ENCODE measurements at places on chromosomes 7 and 10.

GRCh38 chr10:61112771-61113170, 168.8 kb upstream of the RHOBTB1 start:
- no peak for DNase-seq

- DNase-seq = no peak
Observed at GRCh38 chr7:145398758-145399157, 562.9 kb upstream of the TPK1 start.

DNA sequence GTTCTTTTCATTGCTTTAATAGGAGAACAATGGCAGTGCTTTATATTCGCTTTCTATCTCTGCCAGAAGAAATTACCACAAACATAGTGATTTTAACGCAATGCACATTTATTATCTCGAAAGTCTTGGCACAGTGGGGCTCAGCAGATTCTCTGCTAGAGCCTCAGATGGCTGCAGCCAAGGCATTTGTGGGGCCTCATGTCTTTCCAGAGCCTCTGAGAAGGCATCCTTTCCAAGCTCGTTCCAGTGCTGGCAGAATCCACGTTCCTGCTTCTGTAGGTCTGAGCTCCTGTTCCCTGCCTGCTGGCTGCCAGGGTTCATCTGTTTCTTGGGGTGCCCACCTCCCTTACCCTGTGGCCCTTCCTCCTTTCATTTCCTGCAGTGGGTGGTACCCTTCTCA, 60.2 kb downstream of the LRRC18 start:
- DNase-seq = no peak

DNA sequence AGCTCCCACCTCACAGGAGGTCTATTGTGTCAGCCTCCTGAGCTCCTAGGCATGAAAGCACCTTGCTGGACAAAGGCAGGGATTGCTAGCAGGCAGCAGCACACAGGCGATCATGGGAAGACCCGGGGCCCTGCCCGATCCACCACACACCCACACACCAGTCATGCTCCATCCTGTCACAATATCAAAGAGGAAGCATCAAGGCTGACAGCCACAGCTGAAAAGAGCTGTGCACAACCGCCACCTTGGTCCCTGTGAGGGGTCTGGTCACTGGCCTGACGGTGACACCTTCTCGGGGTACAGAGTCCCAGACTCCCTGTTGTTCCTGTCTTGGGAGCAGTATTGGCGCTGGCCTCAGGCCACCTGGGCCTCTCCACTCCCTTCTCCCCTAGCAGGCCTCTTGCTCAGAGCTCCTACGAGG, 89.7 kb upstream of the RET start:
- DNase-seq = no peak

- DNase-seq = no peak
Observed at GRCh38 chr7:66099551-66100407, 14.9 kb upstream of the CRCP start.

DNA sequence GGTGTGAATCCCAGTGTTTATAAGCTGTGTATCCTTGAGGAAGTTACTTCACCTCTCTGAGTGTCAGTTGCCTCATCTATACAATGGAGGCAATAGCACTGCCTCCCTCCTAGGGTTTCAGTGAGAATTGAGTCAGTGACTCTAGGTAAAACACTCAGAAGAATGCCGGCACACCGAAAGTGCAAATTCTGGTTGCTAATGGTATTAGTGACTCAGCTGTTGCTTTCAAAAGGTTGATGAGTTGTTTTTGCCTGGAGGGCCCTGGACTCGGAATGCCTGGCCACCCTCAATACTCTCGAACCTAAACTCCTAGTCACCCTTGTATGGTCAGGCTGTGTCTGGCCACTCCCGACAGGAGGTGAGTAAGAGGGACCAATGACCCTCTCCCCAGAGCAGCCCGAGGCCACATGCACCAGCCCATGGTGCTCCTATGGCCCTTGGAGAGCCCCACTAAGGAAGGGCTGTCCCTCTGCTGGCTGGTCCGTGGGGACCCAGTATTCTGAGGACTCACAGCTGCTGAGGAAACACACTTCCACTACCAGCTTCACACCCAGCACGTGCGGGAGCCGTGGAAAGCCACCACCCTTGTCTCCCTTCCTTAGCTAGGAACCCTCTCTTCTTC, 60.2 kb downstream of the CALML3 start:
- no peak for DNase-seq

GRCh38 chr7:71733107-71733870, 601.3 kb downstream of the GALNT17 start:
- DNase-seq = peak; percentile 2

DNA sequence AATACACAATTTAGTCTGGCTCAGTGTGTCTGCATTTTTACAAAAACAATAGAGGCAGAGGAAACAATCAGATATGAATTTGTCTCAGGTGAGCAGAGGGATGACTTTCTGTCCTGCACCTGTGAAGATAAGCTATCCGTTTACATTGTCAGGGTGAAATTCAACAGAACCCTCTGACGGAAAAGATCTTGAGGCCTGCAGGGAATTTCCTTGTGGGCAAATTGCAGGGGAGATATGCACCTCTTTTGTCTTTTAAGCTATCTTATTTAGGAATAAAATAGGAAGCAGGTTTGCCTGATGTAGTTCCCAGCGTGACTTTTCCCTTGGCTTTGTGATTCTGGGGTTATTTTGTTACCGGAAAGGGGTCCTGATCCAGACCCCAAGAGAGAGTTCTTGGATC, 325.1 kb downstream of the GALNT17 start:
- DNase-seq = no peak

DNA sequence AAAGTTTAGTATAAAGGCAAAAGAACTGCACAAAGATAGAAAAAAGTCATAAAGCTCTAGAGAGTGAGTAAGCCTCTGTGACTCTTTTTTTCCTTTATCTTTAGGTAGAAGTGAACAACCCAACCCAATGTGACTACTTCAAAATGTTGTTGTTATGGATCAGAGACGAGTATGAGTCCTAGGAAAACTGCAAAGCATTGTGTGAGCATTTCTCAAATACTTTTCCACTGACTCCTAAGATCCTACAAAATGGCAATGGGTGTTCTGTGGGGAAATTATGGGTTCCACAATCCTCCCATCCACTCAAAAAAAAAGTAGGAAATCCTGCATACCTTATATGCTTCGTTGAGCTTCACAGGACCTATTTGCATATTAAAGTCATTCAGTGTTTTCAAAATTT, 177.1 kb downstream of the DGKI start:
- DNase-seq = no peak

DNA sequence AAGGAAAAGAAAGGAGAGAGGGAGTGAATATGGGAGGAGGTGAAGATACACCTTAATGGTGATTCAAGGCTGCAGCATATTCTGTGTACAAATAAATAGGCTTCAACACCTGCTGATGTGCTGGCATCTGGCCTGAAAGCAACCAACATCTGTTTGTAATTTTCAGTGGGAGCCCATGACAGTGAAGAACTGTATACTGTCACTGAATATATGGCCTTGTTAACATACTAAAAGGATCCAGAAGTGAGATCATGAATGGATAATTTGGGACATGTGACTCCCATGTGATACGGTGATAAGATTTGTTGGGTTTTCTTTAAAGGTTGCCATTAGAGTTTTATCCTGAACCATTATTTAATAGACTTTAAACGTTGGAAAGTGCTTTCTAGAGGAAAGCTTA, 459.3 kb downstream of the CNTNAP2 start:
- DNase-seq = no peak

DNA sequence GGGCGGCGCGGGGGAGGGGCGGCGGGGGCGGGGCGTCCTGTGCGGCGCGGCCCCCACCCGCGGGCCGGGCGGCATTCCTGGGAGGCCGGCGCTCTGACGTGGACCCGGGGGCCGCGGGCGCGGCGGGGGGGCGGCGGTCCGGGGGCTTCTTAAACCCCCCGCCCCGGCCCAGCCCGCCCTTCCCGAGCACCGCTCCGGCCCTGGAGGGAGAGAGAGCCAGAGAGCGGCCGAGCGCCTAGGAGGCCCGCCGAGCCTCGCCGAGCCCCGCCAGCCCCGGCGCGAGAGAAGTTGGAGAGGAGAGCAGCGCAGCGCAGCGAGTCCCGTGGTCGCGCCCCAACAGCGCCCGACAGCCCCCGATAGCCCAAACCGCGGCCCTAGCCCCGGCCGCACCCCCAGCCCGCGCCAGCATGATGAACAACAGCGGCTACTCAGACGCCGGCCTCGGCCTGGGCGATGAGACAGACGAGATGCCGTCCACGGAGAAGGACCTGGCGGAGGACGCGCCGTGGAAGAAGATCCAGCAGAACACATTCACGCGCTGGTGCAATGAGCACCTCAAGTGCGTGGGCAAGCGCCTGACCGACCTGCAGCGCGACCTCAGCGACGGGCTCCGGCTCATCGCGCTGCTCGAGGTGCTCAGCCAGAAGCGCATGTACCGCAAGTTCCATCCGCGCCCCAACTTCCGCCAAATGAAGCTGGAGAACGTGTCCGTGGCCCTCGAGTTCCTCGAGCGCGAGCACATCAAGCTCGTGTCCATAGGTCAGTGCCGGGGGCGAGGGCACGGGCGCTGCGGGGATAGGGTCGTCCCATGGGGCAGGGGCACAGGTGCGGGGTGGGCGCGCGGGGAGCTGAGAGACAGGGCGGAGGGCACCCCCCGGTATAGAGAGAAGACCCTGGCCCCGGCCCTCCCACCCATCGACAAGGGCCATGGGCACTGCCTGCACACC, at the start of gene FLNC:
Gene FLNC (plus strand): TSS at position 176 of the 947 bp plus-strand sequence. CDS start 232 bp downstream, at position 408.
- no peak for DNase-seq

DNA sequence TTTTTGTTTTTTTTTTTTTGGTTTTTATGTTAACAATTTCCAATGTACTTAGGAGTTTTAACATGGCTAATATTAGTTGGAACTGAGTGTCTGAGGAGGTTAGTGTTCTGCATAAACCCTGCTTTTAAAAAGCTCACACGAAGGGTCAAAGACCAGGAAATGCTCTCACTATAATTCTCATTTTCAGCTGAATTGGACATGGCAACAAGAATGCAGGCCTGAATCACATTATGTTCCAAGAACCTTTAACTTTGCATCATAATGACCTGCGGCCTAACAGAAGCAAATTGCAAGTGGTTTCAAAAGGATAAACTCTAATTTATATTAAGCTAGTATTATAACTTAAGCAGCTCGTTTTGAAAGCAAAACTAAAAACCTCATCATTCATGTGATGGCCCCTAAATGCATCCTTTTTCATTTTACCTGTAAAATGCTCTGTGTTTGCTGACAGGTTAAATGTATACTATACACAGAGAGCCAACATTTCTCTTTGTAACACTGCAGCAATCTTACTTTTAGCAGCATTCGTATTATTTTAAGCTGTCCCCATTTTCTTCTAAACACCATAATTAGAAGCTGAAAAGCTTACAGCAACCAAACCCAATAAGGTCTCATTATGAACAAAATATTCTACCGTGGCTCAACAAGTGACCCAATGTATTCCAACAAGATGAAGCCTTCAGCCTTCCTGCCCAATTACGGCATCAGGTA, 242.8 kb upstream of the SP4 start:
- no peak for DNase-seq

- DNase-seq = no peak
Observed at GRCh38 chr7:49376817-49377375, 396.5 kb upstream of the VWC2 start.

DNA sequence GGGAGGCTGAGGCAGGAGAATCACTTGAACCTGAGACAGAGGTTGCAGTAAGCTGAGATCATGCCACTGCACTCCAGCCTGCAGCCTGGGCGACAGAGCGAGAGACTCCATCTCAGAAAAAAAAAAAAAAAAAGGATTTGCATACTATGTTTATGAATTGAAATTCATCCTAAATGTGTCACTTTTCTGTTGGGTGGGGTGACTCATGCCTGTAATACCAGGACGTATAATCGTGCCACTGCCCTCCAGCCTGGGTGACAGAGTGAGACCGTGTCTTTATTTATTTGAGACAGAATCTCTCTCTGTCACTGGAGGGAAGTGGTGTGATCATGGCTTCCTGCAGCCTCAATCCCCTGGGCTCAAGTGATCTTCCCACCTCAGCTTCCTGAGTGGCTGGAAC, 5.8 kb downstream of the ZNF212 start:
- no peak for DNase-seq

DNA sequence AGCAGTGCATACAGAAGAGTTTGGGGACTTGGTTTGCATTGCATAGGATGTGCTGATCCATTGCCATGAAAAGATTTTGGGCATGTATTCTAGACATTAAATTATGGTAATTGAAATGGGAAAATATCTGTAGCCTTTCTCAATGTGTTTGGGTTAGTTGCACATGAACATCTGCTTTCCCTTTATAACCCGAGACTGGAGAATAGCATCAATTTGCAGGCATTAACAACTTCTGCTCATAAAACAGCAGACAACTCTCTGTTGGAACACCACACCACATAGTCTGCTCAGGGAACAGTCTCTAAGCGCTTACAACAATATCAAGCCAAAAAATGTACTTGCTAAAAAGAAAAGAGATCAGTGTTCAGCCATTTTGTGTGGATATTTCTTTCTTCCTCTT, 1391.1 kb upstream of the LRRTM3 start:
- DNase-seq = no peak

GRCh38 chr7:152674860-152675758, 832 bp downstream of the XRCC2 start:
- no peak for DNase-seq

DNA sequence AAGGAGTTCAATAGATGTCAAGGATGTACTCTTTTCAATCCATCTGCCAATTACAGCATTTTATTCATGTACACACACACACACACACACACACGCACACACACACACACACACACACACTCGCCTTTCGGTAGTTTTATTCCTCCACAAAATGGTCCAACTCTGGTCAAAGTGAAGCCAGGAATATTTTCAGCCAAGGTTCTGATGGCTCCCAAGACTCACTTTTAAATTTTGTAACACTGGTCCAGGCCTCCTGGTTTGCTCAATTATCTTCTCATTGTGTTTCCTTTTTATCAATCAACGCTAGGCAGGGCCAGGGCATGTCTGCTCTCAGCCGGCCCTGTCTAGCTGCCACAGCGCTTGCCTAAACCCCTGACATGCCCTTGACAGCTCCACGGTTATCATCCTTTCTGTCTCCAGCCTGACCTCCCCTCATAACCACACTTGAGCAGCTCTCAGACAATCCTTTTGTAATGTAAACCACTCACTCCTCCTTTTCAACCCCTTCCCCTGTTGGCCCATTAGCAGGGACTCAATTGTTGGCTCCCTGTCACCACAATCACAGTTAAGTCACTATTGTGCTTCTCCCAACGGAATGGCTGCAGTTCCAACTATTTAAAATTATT, 115.1 kb downstream of the ICA1 start:
- DNase-seq = no peak

GRCh38 chr7:5528071-5528814, 104.6 kb upstream of the TNRC18 start:
- DNase-seq = no peak

GRCh38 chr10:29841724-29842649, 207.2 kb upstream of the SVIL start:
- DNase-seq = no peak

DNA sequence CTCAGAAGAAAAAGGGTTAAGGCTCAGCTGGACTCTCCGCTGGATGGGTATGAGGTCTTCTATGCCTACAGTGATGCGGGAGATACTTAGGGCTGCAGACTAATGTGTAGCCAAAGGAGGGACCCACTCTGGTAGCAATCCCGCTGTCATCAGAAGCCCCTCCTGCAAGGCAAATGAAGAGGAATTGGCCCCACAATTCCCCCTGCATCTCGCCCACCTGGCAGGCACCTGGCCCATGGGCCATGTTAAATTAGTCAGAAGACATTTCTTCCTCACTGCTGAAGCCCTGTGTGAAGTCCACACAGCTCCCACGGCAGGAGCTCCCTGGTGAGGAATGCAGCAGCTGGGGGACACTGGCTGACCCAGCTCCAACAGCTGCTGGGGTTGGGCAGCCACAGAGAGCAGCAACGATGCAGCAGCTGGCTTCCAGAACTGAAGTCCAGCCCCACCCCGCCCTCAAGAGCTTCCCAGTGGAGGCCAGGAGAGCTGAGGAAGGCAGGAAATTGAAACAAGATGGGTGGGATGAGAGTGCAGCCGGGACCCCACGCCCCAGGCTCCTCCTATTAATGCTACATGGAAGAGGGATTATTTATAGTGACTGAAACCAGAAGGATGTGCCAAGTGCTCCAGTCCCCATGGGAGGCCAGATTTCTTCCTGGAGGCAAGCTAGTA, 5.5 kb downstream of the VSTM4 start:
- DNase-seq = no peak

All from GOT3 (cell line).